ENCODE measurements at places on chromosomes 7 and 10.

DNA sequence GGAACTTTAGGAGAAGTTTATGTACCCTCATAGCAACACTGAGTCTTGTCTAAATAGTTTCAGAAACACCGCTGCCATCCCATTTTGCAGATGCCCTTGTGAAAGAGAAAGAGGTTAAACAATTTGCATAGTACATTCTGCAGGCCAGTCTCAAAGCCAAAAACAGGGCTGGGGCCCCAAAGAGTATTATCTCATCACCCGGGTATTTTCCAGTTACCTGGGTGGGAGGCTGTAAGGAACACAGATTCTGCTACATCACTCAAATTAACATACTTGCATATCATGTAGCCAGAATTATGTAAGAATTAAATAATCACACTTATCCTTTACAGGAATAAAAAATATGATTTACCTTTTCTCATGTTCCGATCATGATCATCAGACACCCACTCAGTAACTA is 3.1 kb upstream of the FAM171A1 start:
- no peak for DNase-seq

- DNase-seq, result no peak
These were observed 8.8 kb upstream of the ZC3HAV1 start for GRCh38 chr7:139118234-139118804.

DNA sequence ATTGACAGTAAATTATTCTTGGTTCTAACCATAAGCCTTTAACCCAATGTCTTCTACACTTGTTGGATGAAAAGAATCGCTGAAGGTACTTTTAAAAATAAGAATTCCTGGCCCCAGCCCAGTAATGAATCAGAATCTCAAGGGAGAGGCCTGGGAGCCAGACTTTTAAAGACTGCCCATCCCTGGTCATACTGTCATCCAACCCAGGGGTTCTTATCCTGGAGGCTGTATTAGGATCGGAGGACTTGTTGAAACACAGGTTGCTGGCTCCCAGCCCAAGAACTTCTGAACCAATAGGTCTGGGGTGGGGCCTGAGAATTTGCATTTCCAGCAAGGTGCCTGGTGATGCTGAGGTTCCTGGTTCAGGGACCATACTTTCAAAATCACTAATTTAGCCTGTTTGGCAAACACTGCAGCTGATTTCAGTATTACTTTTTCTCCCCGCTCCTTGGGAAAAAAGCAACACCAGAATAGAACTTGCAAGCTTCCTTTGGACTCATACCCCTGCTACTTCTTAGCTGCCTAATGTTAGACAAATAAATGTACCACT is 79.5 kb upstream of the FAM133B start:
- no peak for DNase-seq

GRCh38 chr7:78195281-78195680 is 396.7 kb downstream of the PHTF2 start:
- DNase-seq, result no peak

DNA sequence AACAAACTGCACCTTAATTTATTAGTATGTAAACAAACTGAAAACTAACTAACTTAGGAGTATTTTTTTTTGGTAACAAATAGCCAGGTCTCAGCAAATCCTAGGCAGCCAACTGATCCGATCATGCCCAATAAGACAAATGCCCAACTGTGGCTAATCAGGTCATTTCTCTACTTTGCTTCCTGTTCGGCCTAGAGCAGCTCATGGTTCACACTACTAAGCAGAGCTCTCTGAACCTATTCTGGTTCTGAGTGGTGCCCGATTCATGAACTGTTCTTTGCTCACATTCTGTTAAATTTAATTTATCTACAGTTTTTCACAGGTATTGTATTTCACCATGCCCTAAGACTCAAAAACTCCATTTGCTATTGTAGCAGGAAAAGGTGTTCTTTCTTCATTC is 55.1 kb downstream of the CCDC3 start:
- no peak for DNase-seq

DNA sequence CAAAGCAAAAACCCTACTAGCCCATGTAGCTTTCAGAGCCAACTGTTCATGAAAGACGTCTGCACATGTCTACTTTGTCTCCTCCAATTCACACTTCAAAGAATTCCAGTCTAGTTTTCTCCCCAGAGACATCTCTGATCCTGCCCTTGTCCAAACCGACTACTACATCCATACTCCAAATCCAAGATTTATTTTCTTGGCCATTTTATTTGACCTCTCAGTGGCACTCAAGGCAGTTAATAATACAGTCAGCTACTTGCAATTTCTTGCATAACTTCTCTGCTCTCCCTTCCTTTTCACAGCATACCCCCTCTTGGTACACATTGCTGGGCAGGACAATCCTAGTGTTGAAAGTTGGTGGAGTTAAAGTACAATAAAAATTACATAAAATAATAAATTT is 170.9 kb upstream of the INHBA start:
- DNase-seq, result no peak

DNA sequence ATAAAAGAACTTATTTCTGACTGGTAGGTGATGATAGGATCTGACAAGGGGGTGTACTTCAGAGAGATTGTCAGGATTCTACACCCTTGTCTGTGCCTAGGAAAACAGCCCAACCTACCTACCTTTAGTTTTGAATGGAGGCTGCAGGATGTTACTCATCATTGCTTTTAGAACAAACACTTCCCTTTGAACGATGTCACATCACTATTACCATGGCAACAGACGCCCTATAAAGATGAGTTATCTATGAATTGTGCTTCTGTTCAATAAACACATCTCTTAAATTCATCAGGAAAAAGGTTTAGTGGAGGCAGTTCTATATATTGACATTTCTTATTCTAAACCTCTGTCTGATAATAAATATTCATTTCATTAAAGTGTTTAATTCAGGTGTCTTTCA is 362.4 kb downstream of the CNTNAP2 start:
- no peak for DNase-seq

- no peak for DNase-seq
These were observed 1012.8 kb downstream of the LRMDA start for GRCh38 chr10:76444034-76444800.

- no peak for DNase-seq
These were observed 103.1 kb upstream of the AFAP1L2 start for GRCh38 chr10:114507449-114507848.

DNA sequence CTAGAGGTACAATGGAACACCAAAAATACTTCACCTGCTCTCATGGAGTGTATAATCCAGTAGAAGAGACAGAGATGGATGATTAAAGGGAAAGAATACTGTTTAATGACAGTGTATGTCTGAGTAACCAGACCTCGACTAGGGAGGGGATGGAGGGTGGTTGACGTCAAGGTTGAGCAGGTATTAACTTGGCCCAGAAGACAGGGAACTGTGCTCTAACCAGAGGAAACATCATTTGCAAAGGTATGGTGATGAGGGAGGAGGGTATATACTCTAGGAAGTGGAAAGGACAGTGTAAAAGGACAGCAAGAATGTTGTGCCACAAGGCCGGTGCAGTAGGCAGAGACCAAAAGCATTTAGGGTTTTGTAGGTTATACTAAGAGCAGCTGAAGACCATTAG is 2.9 kb downstream of the MIOS start:
- DNase-seq, result no peak

GRCh38 chr10:63587191-63587590 is 66.0 kb downstream of the REEP3 start:
- no peak for DNase-seq

- DNase-seq, result no peak
These were observed at the start of gene MARVELD1 for GRCh38 chr10:97713339-97713825. Gene MARVELD1 (plus strand): TSS chr10:97713730. CDS start chr10:97713877, 147 bp downstream.

DNA sequence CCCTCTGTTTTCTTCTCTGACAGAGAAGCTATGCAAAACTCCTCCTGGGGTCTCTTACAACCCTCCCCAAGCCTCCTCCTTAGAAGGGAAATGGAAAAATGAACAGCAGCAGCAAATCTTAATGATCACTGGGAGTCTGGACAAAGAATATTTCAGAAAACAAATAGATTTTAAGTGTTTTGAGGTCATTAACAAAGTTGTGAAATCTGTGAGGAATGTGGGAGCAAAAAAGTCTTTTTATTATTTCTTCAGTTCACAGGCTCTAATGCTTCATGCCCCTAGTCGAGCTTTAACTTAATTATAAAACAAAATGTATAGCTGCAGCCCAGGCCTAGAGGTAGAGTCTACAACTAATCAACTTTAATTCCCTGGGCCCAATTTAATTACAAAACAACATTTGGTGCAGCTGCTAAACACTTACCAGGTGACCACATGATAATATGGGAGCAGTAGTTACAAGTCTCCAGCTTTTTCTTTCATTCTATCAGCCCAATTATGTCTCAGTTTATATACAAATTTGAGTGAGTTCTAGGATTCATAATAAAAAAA is 293.2 kb downstream of the THSD7A start:
- DNase-seq, result no peak

DNA sequence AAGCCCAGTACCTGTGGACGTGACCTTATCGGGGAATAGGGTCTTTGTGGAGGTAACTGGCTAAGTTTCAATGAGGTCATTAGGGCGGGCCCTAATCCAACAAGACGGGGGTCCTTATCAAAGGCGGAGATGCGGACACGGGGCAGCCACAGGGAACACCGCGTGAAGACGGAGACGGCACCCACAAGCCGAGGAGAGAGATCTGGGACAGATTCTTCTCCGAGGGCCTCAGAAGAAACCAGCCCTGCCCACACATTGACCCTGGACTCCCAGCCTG is 516.9 kb downstream of the DNAJB6 start:
- no peak for DNase-seq

Measured in stimulated activated CD8-positive, alpha-beta memory T cell treated with anti-CD3 and anti-CD28 coated beads, Interleukin-7, amount 100 ng/mL, for 1 hour (primary cell).